Tibial nerve (tissue), 4 donors: ENCODE measurements at places on chromosomes 5 and 9.

- no peak for DNase-seq
Observed at GRCh38 chr9:38689678-38690077, 30.3 kb downstream of the FAM240B start.

DNA sequence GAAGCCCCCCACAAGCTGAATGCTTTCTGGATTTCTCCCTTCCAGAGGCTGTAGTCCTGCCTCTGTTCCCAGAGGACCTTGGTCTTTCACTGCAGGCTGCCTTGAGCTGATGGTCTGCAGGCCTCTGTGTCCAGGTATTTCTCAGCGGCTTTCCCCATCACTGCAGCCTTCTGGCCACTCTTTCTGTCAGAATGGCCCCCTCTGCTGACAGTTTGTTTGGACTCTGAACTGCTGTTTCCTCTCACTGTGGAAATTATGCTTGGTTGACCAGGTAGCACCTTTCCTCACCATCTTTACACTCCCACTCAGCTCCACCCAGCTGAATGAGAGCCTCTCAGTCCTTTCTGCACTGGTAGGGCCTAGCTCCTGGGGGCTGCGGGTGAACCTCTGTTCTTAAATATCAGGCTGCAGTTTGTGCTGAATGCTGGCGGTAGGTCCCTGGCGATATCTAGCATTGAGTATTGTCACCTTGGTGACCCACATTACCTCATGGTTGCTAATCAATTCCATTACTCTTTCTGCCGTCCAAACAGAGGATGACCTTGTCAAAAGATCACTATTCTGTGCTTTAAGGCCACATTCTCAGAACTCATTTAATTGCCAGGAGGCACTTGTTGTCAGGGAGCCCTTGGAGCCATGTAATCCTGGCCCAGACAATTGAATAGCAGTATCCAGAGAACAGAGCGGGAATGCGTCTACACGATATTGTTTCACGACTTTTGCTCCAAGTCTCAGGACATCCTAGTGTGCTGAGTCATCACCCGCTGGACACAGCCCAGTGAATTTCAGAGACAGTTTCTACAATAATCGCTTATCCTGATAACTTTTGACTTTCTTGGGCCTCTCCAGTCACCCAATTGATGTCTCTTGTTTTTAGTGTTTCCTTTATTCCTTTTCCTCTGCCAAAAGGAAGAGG, 230.2 kb downstream of the TENT4A start:
- no peak for DNase-seq

DNA sequence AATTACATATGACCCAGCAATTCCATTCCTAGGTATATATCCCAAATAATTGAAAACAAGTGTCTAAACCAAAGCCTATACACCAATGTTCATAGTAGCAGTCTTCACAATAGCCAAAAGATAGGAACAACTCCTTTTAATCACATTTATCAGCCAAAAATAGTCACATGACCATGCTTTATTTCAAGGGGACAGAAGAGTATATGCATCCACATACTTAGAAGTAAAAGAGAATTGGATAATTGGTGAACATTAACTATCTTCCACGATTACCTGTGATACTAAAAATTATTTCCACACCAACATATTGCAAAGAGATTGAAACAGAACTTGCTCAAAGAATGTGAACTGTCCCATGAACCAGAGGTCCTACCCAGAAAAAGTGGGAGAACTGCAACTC, 51.8 kb upstream of the FOXE1 start:
- DNase-seq: no peak

DNA sequence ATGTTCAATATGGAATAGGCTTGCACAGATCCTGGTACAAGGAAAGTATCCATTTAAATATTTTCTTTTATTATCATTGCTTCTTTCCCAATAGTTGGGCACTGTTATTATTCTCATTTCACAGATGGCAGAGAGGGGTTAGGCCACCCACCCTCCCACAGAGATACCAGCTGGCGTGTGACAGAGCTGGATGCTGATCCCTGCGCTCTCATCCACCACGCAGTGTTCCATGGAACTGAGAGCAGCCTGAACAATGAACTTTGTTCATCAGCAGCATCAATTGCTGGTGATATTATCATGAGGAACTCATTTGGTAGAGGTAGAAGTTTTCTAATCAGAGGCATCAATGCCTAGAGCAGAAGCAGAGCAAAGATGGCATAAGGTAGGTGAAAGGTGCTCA, 227.9 kb downstream of the ESM1 start:
- DNase-seq: no peak

DNA sequence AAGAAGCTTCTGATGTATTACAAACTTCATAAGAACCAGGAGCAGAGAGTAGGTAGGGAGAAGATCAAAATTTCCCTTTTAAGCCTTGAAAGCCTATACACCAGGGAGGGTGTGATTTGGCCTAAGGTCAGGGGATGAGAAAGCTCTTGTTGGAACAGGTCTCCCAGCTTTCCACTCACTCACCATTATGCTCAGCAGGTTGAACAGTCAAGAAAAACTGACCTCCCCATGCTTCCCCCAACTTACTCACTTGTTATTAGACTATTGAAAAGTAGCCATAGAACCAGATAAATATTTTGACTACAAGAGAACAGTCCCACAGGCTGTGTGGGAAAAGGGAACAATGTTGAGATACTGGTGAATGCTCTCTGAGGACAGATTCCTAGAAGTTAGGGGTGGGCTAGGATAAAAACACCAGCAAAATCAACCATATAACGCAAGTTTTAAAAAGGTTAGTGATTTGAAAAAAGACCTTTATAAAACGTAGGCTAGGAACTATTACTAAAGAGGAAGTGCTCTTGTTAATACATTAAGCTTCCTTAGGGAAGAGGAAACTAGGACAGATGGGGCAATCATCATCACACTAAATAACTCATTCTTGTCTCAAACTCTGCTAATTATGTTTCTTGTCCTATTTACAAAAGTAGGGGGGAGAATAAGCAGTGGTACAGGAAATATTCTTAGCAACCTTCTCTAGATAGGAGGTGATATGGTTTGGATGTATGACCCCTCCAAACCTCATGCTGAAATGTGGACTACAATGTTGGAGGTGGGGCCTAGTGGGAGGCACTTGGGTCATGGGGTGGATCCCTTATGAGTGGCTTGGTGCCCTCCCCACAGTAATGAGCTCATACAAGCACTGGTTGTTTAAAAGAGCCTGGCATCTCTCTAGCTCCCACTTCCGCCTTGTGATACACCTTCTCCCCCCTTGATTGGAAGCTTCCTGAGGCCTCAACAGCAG, 31.0 kb downstream of the PCDHGC5 start:
- DNase-seq: no peak
